ENCODE measurements at places on chromosomes 5 and 9.

DNA sequence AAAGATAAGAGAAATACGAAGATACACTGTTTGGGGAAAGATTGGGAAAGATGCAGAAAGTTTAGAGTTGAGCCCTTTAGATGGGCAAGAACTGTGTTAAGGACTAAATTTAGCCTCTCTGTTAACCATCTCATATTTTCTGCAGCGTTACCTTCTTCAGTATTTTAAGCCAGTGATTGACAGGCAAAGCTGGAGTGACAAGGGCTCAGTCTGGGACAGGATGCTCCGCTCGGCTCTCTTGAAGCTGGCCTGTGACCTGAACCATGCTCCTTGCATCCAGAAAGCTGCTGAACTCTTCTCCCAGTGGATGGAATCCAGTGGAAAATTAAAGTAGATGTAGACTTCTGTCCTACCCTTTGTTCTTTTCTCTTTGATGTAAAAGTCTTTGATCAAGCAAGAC lies 26.4 kb upstream of the LNPEP start:
- DNase-seq: no peak

DNA sequence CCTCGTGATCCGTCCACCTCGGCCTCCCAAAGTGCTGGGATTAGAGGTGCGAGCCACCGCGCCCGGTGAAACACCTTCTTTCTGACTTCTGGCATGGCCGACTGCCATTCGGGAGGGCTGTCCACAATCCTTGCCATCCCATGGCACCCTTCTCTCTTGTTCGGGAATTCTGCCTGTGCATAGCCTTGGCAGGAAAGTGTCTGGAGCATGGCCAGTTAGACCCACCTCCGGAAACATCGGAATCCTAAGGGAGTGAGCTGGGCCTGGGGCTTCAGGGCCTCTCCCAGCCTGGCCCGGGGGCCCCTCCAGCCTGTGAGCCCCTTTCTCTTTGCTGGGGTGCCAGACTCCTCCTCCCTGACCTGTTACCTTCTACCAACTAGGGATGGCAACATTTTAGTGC lies 1.6 kb upstream of the ARRDC1 start:
- no peak for DNase-seq

GRCh38 chr5:83891261-83891660 lies 170.6 kb upstream of the HAPLN1 start:
- DNase-seq: no peak

DNA sequence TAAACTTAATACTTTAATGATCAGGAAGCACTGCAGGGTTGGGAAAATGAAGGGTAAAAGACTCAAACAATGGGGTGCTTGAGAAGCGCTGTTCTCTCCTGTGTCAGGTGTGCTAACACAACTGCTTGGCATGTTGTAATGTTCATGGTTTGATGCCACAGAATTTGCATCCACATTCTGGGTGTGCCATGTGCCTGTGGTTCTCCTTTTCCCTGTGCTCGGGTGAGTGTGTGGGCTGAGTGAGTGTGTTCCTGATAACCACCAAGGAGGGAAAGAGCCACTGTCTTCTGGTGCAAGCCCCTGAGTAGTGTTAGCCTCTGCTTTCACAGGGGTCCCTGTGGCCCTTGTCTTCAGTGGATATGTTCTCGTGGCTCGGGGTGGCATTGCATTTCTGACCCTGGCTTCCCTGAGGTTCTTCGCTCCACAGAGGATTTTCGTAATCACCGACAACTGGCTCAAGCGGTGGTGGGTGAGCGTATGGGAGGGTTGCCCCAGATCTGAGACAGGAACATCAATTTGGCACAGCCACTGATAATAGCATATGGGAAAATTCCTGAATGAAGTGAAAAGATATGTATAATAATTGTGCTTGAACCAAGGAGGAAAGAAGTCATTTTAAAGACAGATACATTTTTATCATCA lies 102.0 kb downstream of the MVB12B start:
- DNase-seq: no peak
